ENCODE measurements at places on chromosomes 2 and 18. TPM values are rescaled to one million over a fixed set of nuclear protein-coding genes. Genes with fewer than 3 reads are reported as not detected.
A peak's percentile ranks its signal among the peaks of the same experiment; 100 is the strongest.

GRCh38 chr18:2984703-2985261 lies 28.2 kb downstream of the LPIN2 start:
- DNase-seq, result peak; percentile 75

Gene SLC8A1
- 17.0 TPM for total RNA-seq

- no peak for DNase-seq
These were observed 211.6 kb downstream of the ANKRD30B start for GRCh38 chr18:14959550-14959949.

- DNase-seq, result no peak
These were observed 198.0 kb downstream of the CDH20 start for GRCh38 chr18:61531182-61531581.

DNA sequence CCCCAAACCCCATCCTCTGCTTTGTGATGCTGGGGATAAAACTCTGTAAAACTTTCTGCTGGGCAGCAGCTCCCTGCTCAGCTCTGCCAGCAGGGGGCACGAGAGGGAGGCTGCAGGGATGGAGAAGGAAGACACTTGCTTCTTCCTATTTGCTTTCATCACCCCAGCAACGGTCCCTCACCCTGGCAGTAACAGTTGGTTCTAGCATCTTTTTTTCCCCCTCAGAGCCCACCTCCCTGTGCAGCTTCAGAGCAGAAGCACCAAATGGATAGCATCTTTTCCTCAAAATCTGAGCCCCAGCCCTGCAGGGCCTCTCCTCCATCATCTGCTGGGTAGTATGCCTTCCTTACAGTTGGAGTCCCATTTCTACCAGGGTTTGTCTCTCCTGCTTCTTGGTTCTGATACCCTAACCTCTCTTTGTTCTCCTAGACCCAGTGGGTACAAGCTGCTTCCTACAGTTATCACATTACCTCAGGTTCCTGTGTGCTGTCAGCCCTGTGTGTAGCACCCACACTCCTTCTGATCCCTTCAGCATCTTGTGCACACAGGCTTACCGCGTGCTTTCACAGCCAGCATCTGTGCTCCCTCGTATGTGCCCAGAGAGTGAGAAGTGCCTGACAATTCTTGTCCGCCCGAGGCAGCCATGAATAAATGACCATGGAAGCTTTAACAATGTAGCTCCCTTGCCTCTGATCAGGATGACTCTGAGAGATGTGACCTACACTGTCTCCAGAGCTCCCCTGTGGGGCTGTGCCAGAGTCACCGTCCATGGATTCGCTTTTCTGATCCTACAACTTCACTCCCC lies 14.5 kb downstream of the CKAP2L start:
- DNase-seq, result peak; percentile 76

DNA sequence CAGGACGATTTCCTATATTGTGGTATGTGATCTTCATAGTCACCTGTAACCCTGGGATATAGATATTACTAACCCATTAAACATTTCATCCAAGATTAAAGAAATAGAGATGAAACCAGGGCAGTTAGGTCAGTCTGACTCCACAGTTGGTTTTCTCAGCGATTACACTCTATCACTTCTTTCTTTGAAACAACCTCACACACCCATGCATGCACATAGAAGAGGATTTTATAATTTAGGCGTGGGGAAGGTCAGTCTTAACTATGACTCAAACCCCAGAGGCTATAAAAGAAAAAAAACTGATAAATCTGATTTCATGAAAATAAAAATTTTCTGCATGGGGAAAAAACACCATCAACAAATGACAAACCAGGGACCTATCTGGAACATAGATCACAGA lies 54.2 kb downstream of the BCL2 start:
- no peak for DNase-seq

GRCh38 chr18:69538849-69539248 lies 138.2 kb downstream of the DOK6 start:
- DNase-seq, result no peak

GRCh38 chr2:187775651-187776050 lies 221.4 kb upstream of the TFPI start:
- no peak for DNase-seq

Gene TMEM37
- 173 TPM for total RNA-seq

GRCh38 chr2:20249170-20249569 lies 24.2 kb upstream of the SDC1 start:
- DNase-seq, result no peak

Measured in mucosa of descending colon (tissue), 3 donors.